ENCODE measurements at places on chromosomes 3 and 15.

GRCh38 chr3:178969004-178969700, 102.5 kb downstream of the ZMAT3 start:
- no peak for DNase-seq

GRCh38 chr3:21526461-21526860, 224.5 kb downstream of the ZNF385D start:
- DNase-seq = no peak

- DNase-seq = peak; percentile 45
These were observed 812 bp downstream of the P4HTM start for GRCh38 chr3:48990636-48991469.

DNA sequence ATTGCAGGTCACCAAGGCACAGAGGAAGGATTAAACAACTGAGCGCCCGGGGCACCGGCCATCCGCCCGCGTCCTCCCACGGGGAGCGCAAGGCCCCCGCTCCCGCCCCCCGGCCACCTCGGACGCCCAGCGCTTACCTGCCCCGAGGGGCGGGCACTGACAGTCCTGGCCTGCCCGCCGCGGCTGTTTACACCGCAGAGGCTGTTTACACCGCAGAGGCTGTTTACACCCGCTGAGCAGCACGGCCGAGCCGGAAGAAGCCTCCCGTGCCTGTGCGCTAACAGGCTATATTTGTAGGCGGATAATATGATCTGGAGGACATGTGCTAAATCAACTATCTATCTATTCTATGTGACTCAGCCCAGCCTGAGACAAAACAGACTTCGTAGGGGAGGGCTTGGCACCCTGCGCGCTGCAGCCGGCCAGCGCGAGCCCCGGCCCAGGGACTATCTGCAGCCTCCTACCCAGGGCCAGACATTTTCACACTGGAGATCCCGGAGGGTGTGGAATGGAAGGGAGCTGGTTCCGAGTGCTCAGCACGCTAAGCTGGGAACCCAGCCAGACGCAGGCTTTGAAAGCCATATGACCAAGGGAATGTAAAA, at the start of gene LRRC2:
Gene LRRC2, minus strand, starts transcription at position 263 of the 602 bp plus-strand sequence. CDS start 14,711 bp downstream, outside the sequence.
- peak; percentile 46 for DNase-seq

GRCh38 chr3:130870423-130870822, 23.5 kb upstream of the ATP2C1 start:
- no peak for DNase-seq

DNA sequence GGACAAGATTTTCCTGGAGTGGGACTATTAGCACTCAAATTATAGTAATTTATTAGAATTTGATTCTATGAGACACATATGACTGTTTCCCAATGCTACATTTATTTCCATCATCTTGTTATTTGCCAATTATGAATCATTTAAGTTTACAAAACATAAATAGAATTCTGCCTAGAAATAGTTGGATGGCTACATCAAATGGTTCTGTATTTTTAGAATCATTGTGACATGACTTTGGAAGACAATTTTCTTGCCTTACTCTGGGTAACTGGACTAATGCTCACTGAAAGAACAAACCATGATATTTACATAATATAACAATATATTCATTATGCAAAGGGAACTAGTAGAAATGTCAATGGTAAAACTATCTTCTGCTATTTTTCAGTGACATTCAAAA, 173.5 kb downstream of the ZIC1 start:
- DNase-seq = no peak

GRCh38 chr15:76169911-76170800, 110.4 kb downstream of the TMEM266 start:
- DNase-seq = no peak

GRCh38 chr15:92159906-92160841, 233.5 kb upstream of the ST8SIA2 start:
- DNase-seq = no peak

DNA sequence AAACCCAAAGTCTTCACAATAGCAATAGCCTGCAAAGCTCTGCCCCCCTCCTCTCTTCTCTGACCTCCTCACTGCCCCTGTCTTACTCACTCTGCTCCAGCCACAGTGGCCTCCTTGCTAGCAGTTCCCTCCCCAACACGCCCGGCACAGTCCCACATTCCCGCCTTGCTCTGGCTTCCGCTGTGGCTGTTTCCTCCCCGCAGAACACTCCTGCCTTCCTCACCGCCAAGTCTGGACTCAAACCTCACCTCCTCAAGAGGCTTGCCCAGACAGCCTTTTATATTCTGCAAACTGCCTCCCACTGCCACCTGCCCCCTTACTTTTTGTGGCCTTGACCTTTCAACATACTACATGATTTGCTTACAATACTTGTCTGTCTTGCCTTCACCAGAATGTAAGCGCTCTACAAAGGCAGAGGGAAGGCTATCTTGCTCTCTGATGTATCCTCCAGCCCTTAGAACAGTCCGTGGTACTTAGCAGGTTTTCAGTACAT, 406 bp upstream of the MPI start:
- peak; percentile 48 for DNase-seq

GRCh38 chr15:87736401-87736800, 520.1 kb downstream of the NTRK3 start:
- DNase-seq = no peak

DNA sequence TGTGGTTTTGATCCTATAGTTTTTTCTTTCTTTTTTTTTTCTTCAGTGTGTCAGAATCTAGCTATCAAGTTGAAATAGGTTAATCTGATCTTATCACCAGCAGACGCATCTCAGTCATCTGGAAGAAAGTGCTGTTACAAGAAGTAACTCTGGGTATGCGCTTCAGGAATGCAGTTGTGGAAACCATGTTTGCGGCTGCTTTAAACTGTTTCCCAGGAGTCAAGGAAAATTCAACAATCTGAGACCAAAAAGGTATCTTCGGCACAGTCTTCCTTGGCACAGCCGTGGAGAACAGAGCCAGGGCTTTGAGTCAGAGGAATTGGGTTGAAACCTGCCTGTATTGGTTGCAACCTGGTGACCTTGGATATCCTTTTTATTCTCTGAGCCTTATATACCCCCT, 59.9 kb downstream of the CD47 start:
- no peak for DNase-seq

DNA sequence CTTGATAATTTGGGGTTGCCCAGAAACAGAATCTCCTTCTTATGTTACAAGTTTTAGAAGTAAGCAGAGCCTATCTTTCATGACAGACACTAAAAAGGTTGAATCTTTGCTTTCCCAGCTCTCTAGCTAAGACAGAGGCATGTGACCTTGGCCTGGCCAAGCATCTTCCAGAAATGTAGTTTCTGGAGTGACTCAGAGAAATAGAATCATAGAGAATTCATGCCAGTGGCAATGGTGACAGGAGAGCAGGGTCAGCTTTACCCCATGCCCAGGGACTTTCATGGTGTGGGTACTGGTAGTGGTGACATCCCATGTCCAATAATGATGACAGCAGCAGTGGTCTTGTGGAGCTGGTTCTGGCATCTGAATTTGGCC, 4.0 kb upstream of the PARP6 start:
- no peak for DNase-seq

DNA sequence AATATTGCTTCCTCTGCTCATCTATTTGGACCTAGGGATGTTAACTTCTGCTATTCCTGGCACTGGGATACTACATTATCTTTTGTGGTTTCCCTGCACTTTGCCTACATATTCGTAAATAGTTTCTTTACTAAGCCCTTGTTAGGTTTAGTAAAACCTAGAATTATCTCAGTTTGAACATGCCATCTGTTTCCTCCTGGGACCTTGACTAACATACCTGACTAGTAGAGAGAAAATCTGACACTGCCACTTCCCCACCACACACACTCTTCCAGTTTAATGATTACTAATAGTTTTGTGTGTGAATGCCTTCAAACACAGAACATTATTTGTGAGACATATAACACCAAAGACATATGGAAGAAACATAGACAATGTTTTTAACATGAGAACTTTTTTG, 28.2 kb upstream of the SOX2 start:
- DNase-seq = no peak

DNA sequence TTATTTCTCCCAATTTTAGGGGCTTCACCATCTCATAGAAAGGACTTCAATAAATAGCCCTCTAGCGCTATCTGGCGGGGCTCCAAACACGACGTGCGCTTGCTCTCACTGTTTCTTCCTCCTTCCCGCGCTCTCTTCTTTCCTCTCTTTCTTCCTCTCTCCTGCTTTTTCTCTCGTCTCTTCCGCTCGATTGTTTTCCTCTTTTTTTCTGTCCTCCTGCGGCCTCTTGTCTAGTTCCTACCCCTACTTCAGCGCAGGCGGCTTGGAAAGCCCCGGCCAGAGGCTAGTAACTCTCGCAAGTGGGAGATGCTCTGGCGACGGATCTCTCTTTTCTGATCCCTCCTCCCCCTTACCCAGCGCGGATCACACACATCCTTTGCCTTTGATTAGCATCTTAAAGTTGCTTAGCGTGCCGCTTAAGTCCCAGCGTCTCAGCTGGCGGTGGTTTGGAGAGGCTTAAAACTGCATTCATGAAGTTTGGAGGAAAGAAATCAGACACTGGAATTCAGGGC, 6.2 kb upstream of the MEIS2 start:
- no peak for DNase-seq

GRCh38 chr3:161969867-161970266, 473.3 kb downstream of the OTOL1 start:
- no peak for DNase-seq

- DNase-seq = no peak
These were observed 19.9 kb downstream of the NOX5 start for GRCh38 chr15:69034352-69034751.

DNA sequence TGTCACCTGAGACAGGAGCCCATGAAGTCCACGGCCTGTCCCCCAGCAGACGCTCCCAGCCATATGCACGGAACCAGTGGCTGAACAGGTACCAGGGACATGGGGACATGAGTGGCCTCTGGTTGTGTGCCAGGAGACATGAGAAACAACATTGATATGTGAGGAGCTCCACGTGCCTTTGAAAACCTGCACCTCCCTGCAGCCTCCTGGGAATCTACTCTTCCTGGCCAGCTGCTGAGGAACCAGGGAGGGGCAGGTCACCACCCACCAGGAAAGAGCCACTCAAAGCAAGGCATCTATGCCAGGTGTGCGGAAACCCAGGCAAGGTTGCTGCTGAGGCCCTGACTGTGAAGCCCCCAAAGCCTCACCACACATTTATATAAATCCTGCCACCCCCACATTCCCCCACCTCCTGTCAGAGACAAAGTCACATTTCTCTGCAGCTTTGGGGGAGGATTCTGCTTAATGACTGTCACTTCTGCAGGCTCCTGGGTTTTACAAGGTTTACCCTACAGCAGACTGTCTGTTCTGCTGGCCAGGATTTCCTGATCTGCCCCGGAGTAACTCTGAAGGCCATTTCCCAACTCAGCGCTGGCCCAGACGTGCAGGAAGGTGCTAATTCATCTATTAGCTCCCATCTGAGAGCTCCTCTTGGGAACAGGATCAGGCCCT, 110.8 kb downstream of the ADCY5 start:
- DNase-seq = peak; percentile 27

- DNase-seq = no peak
These were observed 24.2 kb upstream of the GMPPB start for GRCh38 chr3:49747792-49748480.

GRCh38 chr3:146747051-146747450, 141.9 kb upstream of the PLSCR5 start:
- no peak for DNase-seq

GRCh38 chr3:35722902-35723301, 83.6 kb downstream of the ARPP21 start:
- no peak for DNase-seq

GRCh38 chr3:105958237-105959000, 89.6 kb upstream of the CBLB start:
- DNase-seq = no peak

DNA sequence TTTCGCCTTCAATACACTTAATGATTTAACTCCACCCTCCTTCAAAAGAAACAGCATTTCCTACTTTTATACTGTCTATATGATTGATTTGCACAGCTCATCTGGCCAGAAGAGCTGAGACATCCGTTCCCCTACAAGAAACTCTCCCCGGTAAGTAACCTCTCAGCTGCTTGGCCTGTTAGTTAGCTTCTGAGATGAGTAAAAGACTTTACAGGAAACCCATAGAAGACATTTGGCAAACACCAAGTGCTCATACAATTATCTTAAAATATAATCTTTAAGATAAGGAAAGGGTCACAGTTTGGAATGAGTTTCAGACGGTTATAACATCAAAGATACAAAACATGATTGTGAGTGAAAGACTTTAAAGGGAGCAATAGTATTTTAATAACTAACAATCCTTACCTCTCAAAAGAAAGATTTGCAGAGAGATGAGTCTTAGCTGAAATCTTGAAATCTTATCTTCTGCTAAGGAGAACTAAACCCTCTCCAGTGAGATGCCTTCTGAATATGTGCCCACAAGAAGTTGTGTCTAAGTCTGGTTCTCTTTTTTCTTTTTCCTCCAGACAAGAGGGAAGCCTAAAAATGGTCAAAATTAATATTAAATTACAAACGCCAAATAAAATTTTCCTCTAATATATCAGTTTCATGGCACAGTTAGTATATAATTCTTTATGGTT, at the start of gene CCR5:
Gene CCR5, plus strand, starts transcription at position 108 of the 680 bp plus-strand sequence. CDS start 1,957 bp downstream, outside the sequence.
- no peak for DNase-seq

DNA sequence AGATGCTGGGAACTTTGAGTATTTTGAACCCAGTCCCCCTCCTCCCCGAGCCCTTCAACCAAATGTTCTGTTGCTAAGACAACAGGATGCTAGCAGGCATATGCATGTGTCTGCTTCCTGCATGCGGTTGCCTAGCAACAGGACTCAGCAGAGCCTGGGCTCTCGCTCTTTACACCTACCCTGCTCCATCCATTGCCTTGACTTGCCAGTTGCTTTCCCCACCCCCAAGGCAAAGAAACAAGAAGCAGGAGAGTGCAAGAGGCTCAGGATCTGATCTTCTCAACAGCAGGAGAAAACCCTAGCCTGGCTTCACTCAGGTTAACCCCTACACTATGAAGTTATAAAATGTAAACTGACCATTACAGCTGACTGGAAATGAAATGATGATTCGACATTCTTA, 393.0 kb downstream of the IGSF11 start:
- DNase-seq = no peak

DNA sequence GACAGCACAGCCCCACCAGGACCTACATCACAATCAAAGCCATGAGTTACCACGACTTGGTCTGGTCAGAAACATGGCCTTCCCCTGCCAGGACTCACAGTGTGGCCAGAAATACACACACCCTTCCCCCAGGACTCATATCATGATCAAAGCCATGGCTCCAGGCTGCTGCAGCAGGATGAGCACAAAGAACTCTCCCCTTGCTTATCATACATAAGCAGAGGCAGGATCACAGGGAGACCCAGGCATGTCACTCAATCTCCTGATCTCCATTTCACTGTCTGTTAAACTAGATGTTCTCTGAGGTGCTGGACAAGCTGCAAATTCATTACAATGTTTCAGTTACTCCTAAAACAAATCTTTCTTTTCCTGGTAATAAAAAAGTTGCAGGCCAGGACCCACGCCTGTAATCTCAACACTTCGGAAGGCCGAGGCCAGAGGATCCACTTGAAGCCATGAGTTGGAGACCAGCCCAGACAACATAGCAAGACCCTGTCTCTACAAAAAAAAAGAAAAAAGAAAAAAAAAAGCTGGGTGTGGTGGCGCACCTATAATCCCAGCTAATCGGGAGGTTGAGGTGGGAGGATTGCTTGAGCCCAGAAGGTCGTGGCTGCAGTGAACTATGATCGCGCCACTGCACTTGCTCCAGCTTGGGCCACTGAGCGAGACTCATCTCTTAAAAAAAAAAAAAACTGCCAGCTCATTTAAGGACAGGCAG, 1.2 kb downstream of the PFKFB4 start:
- no peak for DNase-seq
